ENCODE measurements at places on chromosomes 16 and 17.
A peak's percentile ranks its signal among the peaks of the same experiment; 100 is the strongest.

- H3K36me3 ChIP-seq, result no peaks in the 10 kb centered on the region
- no peak overlapping the region for H3K27ac ChIP-seq
- H3K4me3 ChIP-seq, result no peak overlapping the region
- peaks cover 7% of the 10 kb centered on the region for H3K27me3 ChIP-seq
- H3K4me1 ChIP-seq, result no peaks in the 10 kb centered on the region
These were observed 61.4 kb downstream of the VAT1L start for GRCh38 chr16:77849646-77850258.

GRCh38 chr17:69884846-69885245 is 190.2 kb upstream of the KCNJ16 start:
- no peak for DNase-seq
- H3K27me3 ChIP-seq, result no peaks in the 10 kb centered on the region
- H3K4me1 ChIP-seq, result no peaks in the 10 kb centered on the region
- no peaks in the 10 kb centered on the region for H3K36me3 ChIP-seq
- H3K4me3 ChIP-seq, result no peak overlapping the region

DNA sequence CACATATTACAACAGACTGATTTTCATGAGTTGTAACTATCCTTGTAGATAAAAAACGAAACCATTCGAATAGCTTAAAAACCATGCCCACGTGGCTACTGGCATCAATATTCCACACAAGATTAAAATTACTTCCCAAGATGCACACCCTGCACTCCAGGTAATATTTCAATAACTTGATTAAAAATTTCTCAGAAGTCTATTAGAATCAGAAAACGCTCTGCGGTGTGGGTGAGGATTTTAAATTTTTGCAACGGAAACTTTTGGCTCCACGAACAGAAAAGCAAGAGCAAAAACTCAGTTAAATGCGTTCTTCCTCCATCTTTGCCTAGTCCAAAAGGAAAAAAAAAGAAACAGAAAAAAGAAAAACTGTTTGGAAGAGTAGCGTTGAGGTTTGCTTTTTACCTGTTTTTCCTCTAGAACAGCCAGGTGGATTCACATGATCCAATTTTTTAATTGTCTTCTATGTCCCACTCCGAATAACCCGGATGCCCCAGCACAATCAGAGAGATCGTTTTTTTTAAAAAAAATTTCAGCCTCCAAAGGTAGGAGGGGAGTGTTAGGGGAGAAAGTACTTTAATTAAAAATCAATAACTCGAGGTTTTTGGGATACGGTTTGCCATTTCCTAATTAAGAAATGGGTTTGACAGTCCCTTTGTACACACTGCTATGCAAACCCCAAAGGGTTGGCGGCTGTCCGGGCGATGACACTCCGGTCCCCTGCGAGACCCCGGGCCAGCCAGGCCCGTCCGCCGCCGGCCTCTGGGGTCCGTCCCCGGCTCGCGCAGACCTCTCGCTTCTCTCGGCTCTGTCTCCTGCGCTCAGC is 708 bp upstream of the NFAT5 start:
- H3K4me3 ChIP-seq, result peak overlapping the region; percentile 79
- H3K27ac ChIP-seq, result peak overlapping the region; percentile 98
- no peak for DNase-seq
- peaks cover 22% of the 10 kb centered on the region for H3K4me1 ChIP-seq
- H3K27me3 ChIP-seq, result no peaks in the 10 kb centered on the region

DNA sequence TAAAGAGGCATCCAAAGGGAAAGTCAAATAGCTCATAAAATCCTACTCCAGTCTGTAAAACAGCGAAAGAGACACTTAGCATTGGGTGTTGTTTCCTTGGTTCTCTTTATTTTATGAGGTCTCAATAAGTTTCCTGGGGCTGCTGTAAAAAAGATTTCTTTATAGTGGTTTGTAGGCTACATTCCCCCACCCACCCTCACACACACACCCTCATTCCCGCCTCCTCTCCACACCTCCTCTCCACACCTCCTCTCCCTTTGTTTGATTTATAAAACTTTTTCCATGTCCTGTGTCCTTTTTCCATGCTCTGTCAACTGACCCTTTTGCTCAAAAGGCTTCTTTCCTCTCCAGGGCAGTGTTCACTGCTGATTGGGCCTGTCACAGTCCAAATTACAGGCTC is 178.9 kb upstream of the SOX9 start:
- H3K27me3 ChIP-seq, result no peaks in the 10 kb centered on the region
- no peak overlapping the region for H3K4me3 ChIP-seq
- H3K4me1 ChIP-seq, result no peaks in the 10 kb centered on the region

- no peaks in the 10 kb centered on the region for H3K4me1 ChIP-seq
- H3K36me3 ChIP-seq, result peaks cover 35% of the 10 kb centered on the region
- no peaks in the 10 kb centered on the region for H3K27me3 ChIP-seq
- DNase-seq, result no peak
These were observed 25.4 kb downstream of the ZFP90 start for GRCh38 chr16:68564382-68564985.

GRCh38 chr16:89709166-89709565 is 7.7 kb upstream of the SPATA2L start:
- peaks cover 6% of the 10 kb centered on the region for H3K27me3 ChIP-seq
- peaks cover 8% of the 10 kb centered on the region for H3K4me1 ChIP-seq
- no peak overlapping the region for H3K4me3 ChIP-seq
- H3K36me3 ChIP-seq, result peaks cover 3% of the 10 kb centered on the region
- DNase-seq, result no peak

GRCh38 chr17:3639981-3640596 is 3.5 kb downstream of the CTNS start:
- H3K36me3 ChIP-seq, result peaks cover 18% of the 10 kb centered on the region
- H3K27ac ChIP-seq, result no peak overlapping the region
- peak; percentile 48 for DNase-seq
- H3K4me1 ChIP-seq, result no peaks in the 10 kb centered on the region
- no peak overlapping the region for H3K4me3 ChIP-seq

- no peak overlapping the region for H3K27ac ChIP-seq
- DNase-seq, result no peak
- no peaks in the 10 kb centered on the region for H3K36me3 ChIP-seq
- H3K27me3 ChIP-seq, result peaks cover 35% of the 10 kb centered on the region
These were observed 742 bp upstream of the SLC9A5 start for GRCh38 chr16:67248073-67248400.

DNA sequence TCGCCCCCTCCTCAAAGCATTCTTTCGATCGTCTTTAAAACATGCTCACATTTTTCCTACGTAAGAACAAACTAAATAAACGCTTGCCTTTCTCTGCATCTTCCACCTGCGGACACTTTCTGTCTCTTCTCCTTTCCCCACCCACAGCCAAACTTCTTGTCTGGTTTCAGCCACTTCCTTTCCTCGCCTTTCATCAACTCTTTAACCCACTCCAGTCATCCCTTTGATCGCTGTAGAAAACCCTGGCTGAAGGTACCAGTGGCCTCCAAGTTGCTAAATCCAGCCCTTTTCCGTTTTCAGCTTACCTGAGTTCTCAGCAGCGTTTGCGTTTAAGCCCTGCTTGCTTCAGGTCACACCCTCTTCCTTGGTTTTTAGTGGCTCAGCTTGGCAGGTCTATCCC is 483 bp downstream of the RPA1 start:
- peak overlapping the region; percentile 90 for H3K4me3 ChIP-seq
- peaks cover 8% of the 10 kb centered on the region for H3K4me1 ChIP-seq
- no peaks in the 10 kb centered on the region for H3K27me3 ChIP-seq
- peak; percentile 55 for DNase-seq
- peak overlapping the region; percentile 82 for H3K27ac ChIP-seq

DNA sequence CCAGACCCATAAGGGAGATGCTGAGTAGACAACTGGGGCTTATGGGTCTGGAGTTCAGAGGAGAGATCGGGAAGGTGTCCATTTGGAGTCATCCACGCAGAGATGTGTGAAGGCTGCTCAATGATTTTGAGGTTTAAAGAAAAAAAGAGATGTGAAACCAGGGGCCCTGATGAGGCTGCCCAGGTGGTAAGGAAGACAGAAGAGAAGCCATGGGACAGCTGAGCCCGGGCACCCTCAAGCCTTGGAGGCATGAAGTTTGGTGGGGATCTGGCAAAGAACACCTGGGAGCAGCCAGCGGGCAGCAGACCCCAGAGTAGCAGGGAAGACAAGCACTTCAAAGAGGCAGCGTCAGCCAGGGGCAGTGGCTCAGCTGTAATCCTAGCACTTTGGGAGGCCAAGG is 20.8 kb upstream of the MYO15B start:
- no peaks in the 10 kb centered on the region for H3K4me1 ChIP-seq
- no peak for DNase-seq
- peaks cover 85% of the 10 kb centered on the region for H3K36me3 ChIP-seq
- no peaks in the 10 kb centered on the region for H3K27me3 ChIP-seq
- no peak overlapping the region for H3K4me3 ChIP-seq

DNA sequence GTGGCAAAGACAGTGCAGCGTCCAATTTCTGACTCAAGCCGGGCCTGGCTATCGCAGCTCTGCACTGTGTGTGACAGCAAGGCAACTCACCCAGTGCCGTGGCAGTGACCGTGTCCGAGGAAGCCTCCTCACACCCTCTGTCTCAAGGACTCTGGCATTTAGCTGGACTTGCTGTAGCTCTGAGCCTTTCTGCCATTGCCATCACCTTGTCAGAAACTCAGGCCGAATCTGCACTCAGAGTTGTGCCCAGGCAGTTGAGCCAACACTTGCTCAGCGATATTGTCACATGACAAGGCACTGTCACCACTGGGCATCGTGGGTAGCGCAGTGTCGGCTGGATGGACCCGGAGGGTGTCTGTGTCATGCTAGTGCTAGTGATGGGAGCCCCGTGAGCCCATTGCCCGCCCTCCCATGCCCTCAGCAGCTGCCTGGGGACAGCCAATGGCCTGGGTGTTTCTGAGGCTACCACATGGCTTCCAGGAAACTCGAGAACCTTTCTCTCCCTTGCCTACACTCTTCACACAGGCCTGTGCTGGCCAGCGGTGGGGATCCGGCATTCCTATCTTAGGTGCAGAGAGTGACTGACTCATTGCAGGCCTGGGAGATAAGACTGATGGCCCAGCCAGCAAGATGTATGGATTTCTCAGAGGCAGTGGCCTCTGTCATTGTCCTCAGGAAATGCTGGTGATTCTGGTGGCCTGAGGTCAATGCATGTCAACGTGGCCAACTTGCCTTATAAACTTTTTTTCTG is 22.1 kb upstream of the STH start:
- DNase-seq, result no peak
- no peaks in the 10 kb centered on the region for H3K27me3 ChIP-seq

DNA sequence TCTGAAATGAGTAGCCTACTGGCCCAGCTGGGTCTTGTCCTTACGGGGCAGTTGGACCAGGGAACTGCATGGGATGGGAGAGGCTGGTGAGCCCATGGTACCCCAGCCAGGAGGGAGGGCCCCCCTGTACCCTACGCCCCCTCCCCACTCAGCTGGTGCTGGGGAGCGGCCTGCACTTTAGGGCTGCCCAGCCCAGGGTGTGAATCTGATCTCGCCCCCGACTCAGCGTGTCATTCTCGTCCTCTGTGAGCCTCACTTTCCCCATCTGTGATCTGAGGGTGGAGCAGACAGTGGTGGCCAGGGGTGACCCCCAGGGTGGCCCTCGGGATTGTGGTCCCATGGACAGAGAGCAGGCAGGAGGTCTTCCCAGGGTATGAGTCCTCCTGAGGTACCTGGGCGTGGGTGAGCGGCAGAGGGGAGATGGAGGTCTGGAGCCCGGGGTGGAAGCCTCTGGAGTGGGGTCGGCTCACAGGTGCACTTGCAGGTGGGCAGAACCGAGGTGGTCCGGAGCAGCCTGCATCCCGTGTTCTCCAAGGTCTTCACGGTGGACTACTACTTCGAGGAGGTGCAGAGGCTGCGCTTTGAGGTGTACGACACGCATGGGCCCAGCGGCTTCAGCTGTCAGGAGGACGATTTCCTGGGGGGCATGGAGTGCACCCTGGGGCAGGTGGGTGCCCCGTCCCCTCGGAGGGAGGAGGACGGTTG is 1.6 kb downstream of the CPNE7 start:
- DNase-seq, result no peak
- H3K4me3 ChIP-seq, result no peak overlapping the region
- H3K36me3 ChIP-seq, result no peaks in the 10 kb centered on the region
- H3K27me3 ChIP-seq, result peaks cover 35% of the 10 kb centered on the region

DNA sequence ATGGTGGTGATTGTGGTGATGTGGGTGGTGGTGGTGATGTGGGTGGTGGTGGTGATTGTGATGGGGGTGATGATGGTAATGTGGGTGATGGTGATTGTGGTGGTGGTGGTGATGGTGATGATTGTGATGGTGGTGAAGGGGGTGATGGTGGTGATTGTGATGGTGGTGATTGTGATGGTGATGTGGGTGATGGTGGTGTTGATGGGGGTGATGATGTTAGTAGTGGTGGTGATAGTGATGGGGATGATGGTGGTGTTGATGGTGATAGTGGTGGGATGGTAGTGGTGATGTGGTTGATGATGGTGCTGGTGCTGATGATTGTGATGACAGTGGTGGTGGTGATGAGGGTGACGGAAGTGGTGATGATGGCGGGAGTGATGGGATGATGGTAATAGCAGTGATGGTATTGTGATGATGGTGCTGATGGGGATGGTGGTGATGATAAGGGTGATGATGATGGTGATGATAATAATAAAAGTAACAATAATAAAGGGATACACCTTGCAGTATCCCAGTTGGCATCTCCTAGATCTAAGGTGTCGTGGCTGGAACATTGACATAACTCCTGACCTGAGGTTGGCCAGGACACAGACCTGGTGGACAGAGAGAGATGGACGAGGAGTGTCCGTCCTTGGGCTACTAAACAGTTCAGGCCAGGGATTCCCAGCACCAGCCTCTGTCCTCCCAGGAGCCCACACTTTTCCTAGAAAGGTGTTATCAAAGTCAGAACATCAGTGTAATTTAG is 344.5 kb downstream of the SEC14L1 start:
- no peaks in the 10 kb centered on the region for H3K27me3 ChIP-seq
- no peak for DNase-seq
- peaks cover 65% of the 10 kb centered on the region for H3K36me3 ChIP-seq
- no peak overlapping the region for H3K4me3 ChIP-seq

DNA sequence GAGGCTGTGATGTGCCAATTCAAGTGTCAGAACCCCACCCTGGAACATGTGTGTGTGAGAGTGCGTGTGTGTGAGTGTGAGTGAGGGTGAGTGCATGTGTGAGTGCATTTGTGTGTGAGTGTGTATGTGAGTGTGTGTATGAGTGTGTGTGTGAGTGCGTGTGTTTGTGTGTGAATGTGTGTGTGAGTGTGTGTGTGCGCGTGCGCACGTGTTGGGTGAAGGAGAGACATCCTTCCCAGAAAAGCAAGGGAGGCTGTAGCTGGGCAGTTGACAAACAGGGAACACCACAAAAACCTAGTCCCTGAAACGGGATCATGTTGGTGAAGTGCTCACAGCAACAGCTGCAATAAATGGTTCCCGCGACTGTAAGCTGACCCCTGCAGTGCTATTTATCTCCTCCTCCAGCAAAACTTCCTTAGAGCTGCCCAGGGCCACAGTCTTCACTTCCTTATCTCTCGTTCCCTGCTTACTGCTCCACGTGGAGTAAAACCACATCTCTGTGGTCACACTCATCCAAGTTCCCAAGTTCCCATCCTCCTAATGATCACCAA is 40.1 kb upstream of the RPL38 start:
- no peak overlapping the region for H3K4me3 ChIP-seq
- H3K27ac ChIP-seq, result no peak overlapping the region
- no peaks in the 10 kb centered on the region for H3K4me1 ChIP-seq
- no peak for DNase-seq
- peaks cover 2% of the 10 kb centered on the region for H3K27me3 ChIP-seq

Data from large intestine (tissue), 12 donors.